Fibroblast of upper back skin (primary cell): ENCODE measurements at places on chromosomes 16 and 17.

DNA sequence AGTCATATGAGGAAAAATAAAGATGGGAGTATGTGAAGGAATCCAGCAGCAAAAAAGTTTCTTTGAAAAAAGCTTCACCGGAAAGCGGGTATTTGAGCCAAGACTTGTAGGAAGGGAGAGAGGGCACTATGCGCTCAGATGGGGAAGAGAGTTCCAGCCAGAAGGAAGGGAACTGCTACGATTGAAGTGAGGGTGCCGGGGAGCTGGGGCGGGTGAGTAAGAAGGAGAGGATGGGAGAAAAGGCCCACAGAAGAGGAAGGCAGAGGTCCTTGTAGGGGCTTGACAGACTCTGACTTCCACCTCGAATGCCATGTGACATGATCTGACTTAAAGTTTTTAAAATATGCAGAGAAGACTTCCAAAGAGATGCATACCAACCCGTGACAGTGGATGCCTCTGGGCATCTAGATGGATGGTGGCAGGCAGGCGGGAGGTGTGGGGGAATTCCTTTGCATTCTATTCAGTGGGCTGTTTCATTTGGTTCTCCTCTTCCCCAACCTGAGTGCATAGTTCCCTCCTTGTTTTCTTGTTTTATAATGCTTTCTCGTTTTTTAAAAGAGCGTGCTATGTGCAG, 44.9 kb downstream of the CDRT4 start:
- no peak for DNase-seq

GRCh38 chr16:31522071-31522470, 5.6 kb upstream of the AHSP start:
- DNase-seq, result no peak

- no peak for DNase-seq
Observed at GRCh38 chr17:11832401-11833137, 164.7 kb downstream of the ZNF18 start.

DNA sequence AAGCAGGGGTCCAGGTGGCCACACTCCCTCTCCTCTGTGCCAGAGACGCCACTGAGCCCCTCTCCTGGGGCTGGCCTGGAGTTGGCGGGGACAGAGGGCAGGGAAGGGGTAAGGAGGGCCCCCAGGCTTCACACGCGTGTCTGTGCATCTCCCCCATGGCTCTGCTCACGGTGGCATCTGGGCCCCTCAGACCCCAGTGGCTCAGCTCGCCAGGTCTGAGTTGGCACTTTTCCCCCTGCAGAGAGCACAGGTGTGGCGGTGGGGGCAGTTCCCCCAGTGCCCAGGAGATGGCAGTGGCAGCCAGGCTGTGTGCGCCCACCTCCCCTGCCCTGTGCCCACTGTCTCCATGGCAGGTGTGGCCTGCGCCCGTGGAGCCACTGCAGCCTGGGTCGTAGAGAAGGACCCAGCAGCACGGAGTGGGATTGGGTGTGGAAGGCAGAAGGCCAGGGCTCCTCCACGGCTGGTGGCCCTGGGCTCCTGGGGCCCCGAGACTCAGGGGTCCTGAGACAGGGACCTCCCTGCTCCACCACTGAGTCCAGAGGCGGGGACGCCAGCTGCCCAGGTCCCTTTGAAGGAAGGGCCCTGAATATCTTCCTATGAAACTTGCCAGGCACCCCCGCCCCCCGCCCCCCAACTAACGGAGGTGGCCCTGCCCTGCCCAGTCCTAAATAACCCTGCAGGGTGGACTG, 4.3 kb upstream of the APRT start:
- DNase-seq, result no peak

GRCh38 chr17:37683454-37683984, 40.3 kb upstream of the DDX52 start:
- DNase-seq, result no peak

- DNase-seq, result no peak
Observed at GRCh38 chr17:55381017-55381770, 40.4 kb downstream of the MMD start.

- DNase-seq, result no peak
Observed at GRCh38 chr16:67796099-67796718, 10.2 kb downstream of the RANBP10 start.

DNA sequence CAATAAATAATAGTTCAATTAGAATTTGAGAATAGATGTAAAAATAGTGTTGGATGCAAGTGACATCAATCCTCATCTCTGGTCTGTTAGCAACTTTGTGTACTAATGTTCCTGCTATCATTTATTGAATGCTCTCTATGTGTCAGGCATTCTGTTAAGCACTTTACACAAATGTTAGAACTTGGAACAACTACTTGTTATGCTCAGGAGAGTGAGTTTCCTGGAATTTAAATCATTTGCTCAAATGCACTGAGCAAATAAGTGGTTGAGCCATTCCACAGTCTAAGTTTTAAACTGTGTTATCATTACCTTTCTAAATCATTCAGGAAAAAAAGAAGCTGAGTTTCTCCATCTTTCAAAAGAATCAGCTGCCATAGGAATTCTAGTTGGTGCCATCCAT, 1327.3 kb upstream of the GOT2 start:
- no peak for DNase-seq

DNA sequence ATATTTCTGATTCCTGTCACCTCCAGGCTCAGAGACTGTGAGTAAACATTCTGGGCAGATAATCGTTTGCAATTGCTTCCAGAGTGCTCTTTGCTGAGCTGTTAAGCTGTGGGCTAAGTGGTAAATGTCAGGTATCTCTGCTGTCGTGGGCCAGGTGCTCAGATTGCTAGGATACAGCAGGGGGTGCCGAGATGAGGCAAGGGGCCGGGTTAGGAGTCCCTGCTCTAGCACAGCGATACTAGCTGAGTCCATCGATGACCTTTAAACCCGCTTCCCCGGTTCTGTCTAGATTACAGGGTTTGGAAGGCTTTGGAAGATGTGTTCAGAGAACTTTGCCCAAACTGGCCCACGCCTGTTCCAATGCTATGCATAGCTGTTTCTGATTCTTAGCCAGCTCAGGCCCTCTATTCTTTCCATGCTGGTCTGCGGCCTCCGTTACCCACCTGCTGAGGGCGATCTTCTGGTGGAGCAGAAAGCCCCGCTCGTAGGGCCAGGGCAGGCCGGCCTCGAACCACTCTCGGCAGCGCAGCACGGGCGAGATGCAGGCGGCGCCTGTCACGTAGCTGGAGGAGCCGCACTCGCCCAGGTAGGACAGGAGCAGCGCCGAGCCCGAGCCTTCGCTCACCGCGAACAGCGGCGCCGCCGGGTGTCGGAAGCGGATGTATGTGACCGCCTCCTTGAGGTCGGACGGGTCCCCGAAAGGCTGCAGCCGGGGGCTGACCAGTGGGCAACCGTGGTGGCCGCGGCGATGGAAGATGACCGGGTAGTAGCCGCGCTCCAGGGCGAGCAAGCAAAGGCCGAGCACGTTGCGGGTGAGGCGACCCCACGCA, 979 bp downstream of the ABHD15 start:
- DNase-seq, result no peak

- no peak for DNase-seq
Observed at GRCh38 chr17:75133001-75133400, 1.5 kb upstream of the NT5C start.

GRCh38 chr17:78488867-78489634, 88.1 kb downstream of the DNAH17 start:
- DNase-seq, result no peak
